NB4 (cell line): ENCODE measurements at places on chromosomes 11 and 22.

DNA sequence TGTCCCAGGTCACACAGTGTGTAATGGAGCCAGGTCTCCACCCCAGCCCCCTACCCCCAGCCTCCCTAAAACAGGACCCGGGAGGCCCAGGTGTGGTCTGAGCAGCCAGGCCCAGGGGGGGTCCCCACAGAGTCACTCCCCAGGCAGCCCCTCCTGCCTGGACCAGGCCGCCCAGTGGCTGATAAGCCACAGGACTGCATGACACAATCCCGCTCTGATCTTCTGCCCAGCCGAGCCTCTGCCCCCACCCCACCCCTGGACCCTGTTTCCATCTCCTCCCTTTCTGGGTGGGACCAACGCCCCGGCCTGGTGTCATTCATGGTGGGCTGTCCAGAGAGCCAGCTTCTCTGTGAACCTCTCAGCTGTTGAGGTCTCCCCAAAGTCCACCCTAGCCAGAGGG is 7.8 kb upstream of the LIF start:
- DNase-seq: no peak

DNA sequence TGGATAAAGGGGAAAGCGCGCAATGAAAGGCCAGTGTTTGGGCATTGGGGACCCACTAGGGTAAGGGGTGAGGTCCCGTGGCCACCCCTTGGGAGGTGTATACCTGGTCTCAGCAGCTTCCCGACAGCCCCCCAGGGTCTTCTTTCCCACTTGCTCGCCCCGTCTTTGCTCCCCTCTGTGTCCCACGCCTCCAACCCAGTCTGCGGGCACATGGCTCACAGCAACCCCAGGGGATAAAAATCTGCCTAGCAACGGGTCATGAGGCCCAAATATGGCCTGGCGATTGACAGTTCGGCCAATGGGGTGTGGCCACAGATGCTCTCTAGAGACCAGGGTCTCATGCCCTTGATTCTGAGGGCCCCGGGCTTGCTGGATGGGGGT is 41.6 kb downstream of the AHNAK start:
- DNase-seq: peak; percentile 31

DNA sequence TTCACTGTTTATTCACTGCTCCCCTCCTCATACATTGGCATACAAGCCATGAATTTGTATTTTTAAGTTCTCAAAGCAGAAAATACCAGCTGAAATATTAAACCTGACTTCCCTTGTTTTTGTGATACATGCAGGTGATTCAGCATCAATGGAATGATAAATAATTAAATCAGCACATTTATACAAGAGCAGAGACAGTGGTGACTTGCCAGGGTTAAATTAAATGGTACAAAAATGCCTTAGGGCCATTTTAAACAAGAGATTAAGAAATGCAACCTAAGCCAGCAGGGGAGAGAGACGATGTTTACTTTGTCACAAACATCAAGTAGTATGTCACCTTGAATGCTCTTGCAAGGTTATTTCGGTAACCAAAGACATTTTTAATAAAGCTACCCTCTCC is 95.9 kb upstream of the DDI1 start:
- DNase-seq: no peak

DNA sequence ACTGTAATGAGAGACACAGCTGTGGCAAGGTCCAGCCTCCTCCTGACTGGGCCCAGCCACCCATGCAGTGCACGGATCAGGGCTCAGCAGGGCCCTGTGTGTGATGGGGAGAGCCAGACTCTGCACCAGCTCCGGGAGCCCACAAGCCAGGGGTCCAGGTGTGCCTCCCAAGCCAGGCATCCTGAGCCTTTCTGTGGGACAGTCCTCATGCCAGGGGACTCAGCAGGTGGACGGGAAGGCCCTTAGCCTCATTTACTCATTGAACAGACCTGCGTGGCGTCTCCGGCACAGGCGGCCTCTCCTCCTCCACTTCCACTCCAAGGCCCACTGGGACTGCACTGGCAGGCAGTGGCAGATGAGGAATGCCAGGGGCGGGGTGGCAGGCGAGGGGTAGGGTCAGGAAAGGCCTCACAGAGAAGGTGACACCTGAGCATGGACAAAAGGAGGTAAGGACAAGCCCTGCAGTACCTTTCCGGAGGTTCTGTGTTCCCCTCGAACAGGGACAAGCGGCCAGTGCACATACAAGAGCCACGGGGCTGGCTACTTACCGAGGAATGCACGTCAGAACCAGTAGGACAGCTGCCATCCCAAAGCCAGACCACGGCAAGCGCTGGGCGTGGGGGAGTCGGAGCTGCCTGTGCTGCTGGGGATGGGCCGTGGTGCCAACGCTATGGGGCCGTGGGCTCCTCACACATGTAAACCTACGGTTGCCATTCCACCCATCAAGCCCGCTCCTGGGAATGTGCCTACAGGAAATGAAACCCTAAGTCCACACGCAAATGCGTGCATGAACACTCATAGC is 52.7 kb downstream of the IGF2 start:
- no peak for DNase-seq

DNA sequence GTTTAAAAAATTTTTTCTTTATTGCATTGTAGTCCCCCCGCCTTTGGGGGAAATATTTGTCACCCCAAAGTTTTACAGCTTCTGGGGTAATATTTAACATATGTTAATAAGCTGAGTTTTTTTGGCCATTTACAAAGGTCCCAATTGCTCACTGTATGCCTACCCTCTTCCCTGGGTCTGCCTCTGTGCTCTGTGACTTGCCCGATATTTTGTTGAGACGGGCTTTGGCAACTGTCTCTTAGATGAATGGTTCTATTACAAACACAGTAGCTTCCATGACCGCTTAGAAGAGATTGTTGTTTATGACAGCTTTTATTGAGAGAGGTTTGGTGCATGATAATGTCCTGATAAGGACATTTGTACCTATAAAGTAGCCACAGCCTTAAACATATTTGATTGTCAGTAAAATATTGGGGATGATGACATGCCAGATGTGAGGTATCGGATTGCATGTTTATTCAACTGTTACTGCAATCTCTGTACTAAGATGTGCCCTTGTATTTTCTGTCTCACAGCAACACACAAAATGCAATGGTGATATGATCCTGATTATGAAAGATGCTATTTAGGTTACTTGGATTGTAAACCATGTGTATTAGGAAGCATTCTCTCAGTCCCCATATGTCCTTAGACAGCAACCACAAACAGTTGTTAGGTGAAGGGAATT is 103.1 kb downstream of the TEAD1 start:
- DNase-seq: no peak

- DNase-seq: no peak
Observed at GRCh38 chr11:2256951-2257700, 13.3 kb downstream of the ASCL2 start.

GRCh38 chr22:47049078-47049624 is 286.7 kb downstream of the TBC1D22A start:
- DNase-seq: peak; percentile 14

DNA sequence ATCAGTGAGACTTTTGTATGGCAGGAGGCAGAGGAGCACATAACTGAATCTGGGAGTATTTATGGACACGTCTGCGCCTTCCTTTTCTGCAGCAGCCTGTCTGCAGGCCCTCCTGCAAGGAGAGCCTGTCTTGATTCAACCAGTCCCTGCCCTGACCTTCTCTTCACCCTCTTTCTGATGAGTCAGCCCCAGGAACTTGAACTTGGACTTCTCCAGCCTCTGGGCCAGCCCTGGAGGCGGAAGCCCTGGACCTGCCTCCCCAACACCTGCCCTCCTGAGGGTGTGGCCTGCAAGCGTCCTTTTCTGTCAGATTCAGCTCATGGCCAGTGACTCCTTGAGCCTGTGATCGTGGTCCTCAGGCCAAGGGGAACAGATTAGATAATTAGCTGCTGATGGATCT is 20.0 kb downstream of the DAGLA start:
- peak; percentile 73 for DNase-seq

DNA sequence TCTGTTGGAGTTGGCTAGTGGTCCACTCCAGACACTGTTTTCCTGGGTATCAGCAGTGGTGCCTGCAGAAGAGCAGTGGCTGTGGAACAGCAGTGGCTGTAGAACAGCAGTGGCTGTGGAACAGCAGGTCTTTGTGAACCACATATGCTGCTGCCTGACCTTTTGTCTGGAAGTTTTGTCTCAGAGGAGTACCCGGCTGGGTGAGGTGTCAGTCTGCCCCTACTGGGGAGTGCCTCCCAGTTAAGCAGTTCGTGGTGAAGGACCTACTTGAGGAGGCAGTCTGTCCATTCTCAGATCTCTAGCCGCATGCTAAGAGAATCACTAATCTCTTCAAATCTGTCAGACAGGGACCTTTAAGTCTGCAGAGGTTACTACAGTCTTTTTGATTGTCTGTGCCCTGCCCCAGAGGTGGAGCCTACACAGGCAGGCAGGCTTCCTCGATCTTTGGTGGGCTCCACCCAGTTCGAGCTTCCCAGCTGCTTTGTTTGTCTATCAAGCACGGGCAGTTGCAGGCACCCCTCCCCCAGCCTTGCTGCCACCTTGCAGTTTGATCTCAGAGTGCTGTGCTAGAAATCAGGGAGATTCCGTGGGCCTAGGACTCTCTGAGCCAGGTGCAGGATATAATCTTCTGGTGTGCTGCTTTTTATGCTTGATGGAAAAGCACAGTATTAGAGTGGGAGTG is 89.1 kb upstream of the TRIM48 start:
- no peak for DNase-seq

DNA sequence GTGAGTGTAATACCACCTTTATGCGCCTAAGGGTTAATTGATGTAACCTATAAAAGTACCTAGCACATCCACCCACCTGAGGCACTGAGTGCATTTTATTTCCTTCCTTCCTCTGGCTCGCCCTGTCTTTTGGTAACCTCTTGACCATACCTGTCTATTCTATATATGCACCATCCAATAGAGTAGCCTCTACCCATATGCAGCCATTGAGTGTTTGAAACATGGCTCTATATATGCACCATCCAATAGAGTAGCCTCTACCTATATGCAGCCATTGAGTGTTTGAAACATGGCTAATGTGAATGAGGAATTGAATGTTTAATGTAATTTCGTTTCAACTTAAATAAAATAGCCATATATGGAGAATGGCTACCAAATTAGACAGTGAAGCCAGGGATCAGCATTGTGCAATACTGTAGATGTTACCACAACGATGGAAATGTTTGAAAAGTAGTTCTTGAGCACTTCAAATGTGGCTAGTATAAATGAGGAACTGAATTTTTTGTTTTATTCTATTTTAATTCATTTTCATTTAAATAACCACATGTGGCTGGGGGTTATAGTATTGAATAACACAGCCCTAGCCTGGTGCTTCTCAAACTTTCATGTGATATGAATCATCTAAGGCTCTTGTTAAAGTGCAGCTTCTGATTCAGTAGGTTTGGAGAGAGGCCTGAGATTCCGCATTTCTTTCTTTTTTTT is 33.8 kb downstream of the SLC35F2 start:
- DNase-seq: peak; percentile 79

DNA sequence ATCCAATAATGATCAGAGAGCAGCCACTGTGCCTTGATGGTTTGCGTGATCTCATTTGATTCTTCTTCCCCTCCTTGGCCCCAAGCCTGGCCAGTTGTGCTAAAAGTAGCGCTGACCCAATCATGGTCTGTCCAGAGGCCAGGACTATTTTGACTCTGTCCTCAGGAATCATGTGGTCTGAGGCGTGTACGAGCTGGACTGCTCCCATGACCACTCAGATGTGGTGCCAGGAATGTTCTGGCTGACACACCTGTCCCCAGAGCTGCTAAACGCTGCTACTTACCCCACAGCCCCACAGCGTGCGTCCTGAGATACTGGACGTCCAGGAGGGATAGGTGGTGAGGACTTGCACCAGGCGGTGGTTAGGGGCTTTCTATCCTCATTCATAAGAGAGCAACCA is 70.5 kb downstream of the FEZ1 start:
- DNase-seq: no peak

DNA sequence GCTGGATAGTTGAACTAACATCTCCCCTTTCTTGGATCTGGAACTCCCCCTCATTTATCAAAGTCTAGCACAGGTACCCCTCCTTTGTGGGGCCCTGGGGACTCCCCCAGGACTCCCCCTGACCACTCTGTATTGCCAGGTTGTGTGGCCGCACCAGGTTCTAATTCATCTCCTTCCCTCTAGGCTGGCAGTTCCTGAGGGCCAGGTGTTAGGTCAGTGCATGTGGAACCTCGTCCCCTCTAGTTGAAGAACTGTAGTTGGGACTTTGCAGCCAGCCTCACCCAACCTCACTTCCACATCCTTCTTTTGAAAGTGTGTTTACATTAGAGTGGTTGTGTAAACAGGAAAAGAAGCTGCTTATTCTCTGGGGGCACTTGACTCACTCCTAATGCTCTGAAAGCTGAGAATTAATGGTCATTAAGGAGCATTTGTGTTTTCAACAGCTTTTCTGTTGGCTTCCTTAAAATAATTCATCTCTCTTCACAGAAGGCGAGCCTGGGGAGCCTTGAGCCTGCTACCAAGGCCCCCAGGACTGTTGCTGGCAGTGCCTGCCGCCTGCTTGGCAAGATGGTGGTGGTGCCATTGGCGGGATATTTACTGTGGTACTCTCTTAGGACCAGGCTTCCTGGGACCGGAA is 11.8 kb downstream of the UPB1 start:
- peak; percentile 83 for DNase-seq

GRCh38 chr11:116539836-116540418 is 232.9 kb downstream of the BUD13 start:
- DNase-seq: no peak

GRCh38 chr11:69215216-69215615 is 59.5 kb downstream of the SMIM38 start:
- DNase-seq: no peak

GRCh38 chr11:1089738-1090599 is 15.3 kb downstream of the MUC2 start:
- no peak for DNase-seq

DNA sequence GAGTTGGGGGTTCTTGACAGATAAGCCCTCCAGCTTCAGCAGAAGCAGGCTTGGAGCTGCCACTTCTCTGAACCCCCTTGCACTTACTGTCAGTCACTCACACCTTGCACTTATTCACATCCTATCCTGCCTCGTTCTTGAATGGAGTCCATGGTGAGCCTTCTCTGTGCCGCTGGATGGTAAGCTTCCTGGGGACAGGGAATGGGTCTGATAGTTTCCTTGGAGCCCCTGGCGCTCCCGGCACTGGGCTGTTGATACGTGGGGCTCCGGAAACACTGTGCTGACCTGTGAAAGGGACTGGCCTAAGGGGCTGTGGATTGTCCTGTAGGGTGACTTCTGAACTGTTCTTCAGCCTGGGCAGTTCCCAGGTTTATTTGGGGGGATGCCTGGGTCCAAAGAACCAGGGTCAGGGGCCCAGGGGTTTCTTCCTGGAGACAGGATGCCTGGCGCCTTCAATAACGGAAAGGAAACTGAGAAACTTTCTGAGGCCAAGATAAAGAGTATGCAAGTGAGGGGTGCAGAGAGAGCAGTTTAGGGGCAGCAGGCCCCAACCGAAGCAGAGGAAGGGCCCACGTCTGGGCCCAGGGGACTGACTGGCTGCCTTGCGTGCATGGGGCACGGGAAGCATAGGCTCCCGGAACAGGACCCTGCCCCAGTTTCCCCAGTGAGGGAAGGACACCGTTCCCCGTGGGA is 709 bp upstream of the ST3GAL4 start:
- DNase-seq: peak; percentile 63

DNA sequence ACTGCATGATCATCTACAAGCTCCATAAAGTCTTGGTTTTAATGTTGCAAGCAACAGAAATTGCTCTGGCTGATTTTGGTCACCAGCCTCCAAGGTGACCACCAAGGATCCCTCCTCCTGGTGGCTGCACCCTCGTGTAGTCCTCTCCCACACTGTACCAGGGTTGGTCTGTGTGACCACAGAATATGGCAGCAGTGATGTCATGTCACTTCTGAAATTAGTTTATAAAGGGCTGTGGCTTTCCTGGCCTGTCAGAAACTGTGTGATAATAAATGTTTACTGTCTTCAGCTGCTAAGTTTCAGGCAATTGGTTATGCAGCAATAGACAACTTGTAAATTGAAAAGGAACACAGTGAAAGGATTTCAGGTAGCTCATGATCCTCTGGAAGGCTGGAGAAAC is 5.3 kb upstream of the PRDM11 start:
- DNase-seq: no peak

GRCh38 chr11:67268081-67268961 is 2.0 kb downstream of the GRK2 start:
- DNase-seq: peak; percentile 99
